ENCODE measurements at places on chromosomes 12 and 14.
A peak's percentile ranks its signal among the peaks of the same experiment; 100 is the strongest.

DNA sequence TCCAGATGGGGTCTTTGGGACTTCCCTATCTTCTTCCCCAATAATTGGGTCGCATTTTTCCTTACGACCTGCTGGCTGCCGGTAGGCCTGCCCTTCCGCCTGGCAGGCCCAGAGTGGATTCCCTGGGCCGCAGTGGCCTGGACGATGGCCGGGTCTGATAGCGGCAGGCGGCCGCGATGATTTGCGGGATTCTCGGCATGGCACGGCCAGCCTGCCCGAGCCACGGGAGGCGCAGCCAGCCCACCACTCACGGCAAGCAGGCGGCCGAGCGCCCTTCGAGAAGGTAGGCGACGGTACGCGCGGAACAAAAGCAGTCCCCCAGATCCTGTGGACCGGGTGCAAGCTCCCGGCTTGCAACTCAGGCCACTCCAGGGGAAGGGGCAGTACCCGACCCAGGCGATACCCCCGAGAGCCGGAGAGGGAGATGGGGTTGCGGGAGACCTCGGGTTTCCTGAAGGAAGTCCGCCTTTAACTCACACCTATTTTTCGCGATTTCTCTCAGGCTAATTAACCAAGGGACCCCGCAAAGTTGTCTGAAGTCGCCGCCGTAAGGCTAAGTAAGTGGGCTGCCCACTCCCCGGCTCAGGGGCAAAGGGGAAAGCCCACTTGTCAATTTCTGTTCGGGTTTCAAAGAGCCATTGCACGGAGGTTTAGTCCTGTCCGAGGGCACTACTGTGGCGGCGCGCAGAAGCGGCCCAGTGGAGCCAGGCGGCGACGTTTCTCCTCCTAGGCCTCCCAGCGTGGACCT is 1.4 kb upstream of the GSC start:
- no peak for DNase-seq

- no peak for DNase-seq
Measured at GRCh38 chr12:86154620-86155019, 101.6 kb downstream of the MGAT4C start.

DNA sequence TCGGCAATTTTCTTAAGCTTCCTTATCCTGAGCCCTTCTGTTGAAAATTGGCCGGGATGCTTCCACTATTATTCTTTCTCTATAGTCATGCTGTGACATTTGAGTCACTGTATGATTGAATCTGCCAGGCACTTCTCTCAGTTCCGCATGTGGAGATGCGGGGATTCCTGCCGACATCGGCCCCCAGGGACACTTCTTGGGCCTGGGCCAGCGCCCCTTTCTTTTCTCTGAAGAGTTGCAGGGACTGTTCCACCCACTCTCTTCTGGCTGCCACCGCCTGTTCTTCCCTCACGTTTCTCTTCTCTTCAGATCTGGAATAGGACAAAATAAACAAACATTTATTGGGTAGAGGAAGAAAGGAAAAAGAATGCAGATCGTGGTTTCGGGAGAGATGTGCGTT is 310.1 kb downstream of the ETNK1 start:
- no peak for DNase-seq

GRCh38 chr14:99731547-99732435 is 47.7 kb downstream of the CYP46A1 start:
- no peak for DNase-seq

GRCh38 chr14:97179573-97179972 is 382.4 kb downstream of the VRK1 start:
- DNase-seq, result peak; percentile 34

All from activated T-cell treated with anti-CD3 and anti-CD28 coated beads, Interleukin-2, amount 50 U/mL, for 48 hours (primary cell).